Activated naive CD4-positive, alpha-beta T cell treated with anti-CD3 and anti-CD28 coated beads, Interleukin-2, amount 50 U/mL, for 16 hours (primary cell): ENCODE measurements at places on chromosomes 12 and 14.

DNA sequence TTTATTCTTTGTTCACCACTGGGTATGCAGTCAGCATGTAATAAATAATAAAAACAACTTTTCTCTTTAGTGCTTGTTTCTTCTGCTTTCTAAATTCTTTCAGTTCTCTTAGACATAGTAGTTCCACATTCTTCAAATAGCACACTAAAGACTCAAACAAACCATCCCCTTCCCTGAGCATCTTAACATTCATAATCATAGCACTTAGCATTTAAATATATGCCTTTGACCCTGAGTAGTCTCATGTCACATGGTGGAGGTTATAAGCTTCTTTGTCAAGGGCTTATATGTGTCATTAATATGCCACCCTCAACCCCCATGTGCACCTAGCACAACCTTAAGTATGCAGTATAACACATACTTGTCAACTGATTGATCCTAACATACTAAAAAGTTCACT is 212.7 kb downstream of the PHLDA1 start:
- no peak for DNase-seq

DNA sequence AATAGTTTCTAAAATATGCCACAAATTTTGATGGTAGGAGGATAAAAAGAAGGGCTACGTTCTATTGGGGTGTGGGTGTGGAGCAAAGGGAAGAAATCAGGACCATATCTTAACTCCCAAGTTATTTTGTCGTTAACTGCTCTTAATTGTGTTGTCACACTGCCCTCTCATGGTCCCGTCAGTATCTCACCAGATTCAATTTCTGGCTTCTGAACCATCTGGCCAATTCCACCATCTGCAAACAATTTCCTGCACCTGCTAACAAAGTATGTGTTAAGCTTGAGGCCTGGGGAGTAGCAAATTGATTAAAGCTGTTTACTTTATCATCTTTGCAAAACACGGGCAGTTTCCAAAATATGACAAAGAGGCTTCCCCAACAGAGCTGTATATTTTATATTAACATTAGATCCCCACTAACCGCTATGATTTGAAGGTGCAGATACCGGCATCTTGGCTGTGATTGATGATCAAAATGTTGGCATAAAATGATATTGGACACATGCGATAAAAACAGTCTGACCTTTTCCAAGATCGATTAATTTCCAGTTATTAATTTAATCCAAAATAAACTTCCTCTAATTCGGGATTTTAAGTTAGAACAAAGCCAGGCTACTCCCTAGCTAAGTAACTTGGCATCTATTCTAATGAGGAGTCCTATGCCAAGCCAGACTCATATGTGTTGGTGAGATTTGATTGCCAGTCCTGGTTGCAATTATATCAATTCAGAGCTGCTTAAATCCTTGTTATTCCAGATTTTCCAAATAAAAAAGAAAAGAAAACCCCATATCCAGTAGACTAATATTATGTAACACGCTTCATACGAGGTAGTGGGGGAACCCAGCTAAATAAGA is 6.9 kb upstream of the DNM1L start:
- no peak for DNase-seq

GRCh38 chr12:23758608-23759007 is 190.9 kb downstream of the SOX5 start:
- DNase-seq, result no peak

DNA sequence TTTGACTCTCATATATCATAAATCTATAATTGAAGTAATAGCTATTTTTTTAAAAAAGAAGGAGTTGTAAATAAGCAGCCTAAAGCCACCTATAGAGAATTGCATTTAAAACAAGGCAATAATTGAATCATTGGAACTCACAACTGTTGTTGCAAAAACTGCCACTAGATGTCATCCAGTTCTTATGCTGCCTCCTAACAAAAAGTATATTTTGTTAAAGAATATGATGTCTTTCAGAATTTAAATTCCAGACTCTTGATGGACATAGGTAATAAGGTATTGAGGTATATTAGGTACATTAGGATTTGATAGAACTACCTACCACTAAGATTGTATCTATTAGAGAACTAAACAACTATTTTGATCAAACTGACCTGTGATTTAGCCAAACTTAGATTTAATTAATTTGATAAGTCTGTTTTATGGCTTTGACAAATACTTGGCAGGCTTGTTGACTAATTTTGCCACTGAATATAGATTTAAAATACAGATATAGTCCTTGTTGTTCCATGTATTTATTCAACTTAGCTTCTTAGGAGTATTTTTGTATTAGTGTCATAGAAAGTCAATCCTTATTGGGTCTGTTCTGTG is 401.4 kb downstream of the RPL10L start:
- no peak for DNase-seq

DNA sequence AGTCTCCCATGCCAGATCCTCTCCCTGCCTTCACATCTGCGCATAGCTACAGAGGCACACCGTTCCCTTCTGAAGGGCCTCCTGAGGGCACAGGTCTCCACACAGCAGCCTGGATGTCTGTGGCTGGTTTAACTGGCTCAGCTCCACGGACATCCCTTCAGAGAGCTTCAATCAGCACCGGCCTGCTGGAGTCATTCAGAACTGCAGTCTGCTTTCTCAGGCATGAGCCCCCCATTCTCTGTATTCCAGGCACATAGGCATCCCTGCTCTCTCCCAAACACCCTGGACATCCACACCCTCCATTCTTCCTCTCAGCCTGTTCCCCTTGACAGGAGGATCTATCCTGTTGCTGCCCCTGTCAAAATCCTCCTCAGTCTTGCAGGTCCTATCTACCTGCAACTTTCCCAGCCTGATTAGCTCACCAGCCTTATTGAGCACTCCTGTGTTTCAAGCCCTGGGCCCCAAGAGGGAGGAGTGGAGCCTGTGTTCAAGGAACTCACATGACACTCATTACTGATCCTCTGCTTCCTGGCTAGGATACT is 2.9 kb upstream of the DHRS2 start:
- DNase-seq, result no peak

DNA sequence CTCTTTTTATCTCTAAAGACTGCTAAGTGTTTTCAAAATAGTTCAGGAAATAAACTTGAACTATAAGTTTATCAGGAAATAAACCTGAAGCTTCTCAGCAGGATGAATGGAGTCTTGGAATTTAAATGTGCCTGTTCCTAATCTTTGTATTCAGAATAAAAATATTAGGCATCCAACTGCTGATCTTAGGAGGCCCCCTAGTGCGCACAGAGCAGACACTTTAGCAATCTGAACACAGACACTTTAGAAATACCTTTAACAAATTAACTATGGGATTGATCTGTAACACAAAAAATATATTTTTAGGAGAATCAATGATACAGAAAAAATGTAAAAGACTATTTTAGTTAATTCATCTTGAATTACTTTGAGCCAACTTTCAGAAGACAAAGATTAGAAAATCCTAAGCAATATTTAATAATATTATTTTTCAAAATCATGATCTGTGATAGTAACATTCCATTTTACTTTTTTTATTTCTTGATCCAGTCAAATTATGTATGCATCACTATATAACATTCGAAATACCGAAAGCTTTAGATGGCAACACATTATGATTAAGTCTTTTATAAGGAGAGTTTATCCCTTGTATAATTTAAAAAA is 80.9 kb downstream of the SLC41A2 start:
- peak; percentile 32 for DNase-seq

DNA sequence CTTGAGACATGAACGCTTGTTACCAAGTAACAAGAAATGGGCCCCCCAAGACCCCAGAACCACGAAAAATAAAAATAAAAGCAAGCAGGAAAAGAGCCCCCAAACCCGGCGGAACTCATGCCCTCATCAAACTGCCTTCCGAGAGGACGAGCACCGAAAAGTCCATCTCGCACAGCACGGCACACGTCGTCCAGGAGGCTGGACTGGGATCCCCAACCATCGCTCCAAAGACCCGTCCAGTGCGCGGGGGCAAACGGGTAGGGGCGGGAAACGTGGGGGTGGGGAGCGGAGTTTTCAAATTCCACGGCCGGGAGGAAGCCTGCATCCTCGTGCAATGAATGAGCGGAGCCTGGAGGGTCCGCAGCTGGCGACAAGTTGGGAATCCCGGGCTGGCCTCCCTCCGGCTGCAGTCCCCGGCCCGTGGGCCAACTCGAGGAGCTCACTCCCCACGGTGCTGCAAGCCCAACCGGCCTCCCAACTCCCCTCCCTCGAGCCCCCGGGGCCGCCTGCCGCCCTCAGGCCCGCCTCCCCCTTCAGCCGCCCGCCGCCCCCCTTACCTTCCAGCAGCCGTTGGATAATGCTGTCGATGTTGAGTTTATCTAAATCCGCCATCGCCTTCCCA is 484 bp downstream of the PPP1CC start:
- no peak for DNase-seq

- DNase-seq, result no peak
Observed at GRCh38 chr12:966724-967123, 17.2 kb upstream of the RAD52 start.

DNA sequence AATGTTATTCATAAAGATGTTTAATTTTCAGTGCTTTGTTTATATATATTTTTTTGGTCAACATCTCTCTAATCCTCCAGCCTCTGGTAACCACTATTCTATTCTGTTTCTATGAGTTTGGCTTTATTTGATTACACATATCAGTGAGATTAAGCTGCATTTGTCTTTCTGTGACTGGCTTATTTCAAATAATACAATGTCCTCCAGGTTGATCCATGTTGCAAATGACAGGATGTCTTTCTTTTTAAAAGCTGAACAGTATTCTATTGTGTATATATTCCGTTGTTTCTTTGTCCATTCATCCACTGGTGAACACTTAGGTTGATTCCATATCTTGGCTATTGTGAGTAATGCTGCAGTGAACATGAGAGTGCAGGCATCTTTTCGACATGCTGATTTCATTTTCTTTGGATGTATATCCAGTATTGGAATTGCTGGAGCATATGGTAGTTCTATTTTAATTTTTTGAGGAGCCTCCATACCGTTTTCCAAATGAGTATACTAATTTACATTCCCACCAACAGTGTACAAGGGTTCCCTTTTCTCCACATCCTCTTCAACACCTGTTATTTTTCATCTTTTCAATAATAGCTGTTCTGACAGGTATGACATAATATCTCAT is 142.4 kb downstream of the PRKCH start:
- no peak for DNase-seq

DNA sequence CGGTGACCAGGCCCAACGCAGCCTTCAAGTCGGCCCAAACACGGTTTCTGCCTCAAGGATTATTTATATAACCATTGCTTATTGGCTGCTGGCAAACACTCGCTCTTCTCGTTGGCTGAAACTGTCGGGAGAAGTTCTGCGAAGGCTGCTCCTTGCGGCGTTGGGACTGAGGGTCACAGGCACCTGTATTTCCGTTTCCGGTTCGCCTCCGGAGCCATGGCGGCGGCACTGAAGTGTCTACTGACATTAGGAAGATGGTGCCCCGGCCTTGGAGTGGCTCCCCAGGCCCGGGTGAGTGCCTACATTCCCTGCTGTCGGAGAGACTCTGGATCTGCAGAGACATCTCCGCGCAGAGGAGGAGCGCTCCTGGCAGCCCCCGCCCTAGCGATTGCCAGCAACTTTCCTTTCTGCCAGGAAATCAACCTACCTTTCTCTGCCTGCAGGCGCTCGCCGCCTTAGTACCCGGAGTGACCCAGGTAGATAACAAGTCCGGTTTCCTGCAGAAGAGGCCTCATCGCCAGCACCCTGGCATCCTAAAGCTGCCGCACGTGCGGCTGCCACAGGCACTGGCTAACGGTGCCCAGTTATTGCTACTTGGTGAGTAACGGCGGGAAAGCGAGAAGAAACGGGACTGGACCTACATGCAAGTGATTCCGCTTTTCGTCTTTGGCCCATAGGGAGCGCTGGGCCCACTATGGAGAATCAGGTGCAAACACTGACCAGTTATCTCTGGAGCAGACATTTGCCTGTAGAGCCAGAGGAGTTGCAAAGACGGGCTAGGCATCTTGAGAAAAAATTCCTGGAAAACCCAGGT is at the start of gene METTL17:
Gene METTL17 (plus strand): TSS at position 194 of the 814 bp plus-strand sequence. CDS start 23 bp downstream, at position 217.
- DNase-seq, result peak; percentile 89

- no peak for DNase-seq
Observed at GRCh38 chr14:24075485-24076301, 4.3 kb downstream of the CPNE6 start.

- DNase-seq, result no peak
Observed at GRCh38 chr12:132261328-132262138, 67.9 kb downstream of the GALNT9 start.

GRCh38 chr12:82675246-82675645 is 11.5 kb upstream of the TMTC2 start:
- no peak for DNase-seq

DNA sequence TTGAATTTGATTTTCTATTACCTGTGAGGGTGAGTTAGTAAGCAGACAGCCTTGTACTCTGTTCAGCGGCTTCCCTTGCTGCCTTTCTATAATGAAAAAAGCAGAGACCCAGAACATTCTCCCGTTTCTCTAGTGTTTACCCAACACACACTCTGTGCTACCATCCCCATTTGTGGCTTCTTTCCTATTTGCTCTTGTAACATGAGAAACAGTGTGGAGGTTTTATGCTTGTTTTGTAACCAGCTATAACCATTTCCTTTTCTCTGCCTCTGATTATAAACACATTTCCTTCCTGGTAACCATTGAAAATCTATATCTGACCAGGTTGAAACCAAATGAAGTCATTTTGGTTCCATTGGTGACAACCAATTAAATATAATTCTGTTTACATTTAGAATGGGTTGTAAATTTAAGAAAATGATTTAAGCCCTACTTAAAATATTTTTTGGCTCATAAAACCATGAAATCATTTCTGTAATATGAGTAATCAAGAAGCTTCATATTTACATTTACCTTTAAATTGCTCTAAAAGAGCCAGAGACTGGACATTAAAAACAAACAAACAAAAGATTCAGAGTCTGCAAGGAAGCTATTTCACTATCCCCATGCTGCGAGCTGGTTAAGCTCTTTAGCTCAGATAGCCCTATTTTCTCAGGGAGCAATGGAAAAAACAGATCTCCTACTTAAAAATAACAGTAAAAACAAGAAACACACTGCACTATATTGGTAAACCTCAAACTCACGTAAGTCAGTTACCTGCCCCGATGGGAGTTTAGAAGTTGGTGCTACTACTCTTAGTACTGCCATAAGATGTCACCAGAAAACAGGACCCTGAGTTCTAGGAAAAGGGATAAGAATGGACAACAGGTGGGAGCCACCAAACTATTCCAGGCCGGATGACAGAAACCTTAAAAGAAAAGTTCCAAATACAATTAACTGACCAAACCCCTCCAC is 206.5 kb upstream of the EEA1 start:
- DNase-seq, result no peak

- DNase-seq, result peak; percentile 32
Observed at GRCh38 chr12:108730365-108731104, 783 bp downstream of the CORO1C start.
